ENCODE measurements at places on chromosomes 13 and 19.

- DNase-seq: no peak
Measured at GRCh38 chr19:28972058-28972852, 240.7 kb downstream of the UQCRFS1 start.

DNA sequence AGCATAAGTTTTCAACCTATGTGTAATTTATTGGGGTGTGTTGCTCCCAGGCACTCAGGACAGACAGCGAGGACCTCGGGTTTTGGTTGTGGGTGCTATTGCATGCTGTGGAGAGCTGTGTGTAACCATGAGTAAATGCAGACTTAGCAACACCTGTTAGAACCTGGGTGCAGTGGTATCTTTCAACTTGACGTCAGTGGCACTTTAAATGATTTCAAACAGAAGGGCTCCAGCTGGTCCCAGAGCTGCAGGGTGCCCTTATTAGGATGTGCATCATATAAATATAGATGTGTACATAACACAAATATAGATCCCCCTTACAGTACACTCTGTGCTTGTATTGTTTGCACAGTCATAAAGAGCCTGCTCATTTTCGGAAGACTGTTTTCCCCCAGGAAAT is 228.3 kb upstream of the IRS2 start:
- DNase-seq: no peak

GRCh38 chr19:48629599-48630295 is 7.4 kb downstream of the DBP start:
- DNase-seq: peak; percentile 37

DNA sequence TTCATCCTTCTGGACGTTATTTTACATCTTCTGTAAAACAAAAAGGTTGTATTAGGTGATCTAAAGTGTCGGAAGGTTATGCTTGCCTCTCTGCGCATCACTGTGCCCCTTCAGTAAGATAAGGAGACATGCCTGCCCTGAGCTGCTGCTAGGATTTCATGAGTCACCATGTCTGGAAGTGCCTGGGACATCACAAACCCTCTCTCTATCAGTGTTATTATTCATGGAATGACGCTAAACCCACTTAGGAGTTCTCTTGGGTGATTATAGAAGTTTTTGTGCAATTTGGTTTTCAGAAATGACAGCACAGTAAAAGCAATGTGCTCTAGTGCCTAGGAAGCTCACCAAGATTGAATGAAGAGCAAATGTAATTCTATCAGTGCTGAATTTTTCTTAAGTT is 617.7 kb downstream of the DCT start:
- DNase-seq: no peak

DNA sequence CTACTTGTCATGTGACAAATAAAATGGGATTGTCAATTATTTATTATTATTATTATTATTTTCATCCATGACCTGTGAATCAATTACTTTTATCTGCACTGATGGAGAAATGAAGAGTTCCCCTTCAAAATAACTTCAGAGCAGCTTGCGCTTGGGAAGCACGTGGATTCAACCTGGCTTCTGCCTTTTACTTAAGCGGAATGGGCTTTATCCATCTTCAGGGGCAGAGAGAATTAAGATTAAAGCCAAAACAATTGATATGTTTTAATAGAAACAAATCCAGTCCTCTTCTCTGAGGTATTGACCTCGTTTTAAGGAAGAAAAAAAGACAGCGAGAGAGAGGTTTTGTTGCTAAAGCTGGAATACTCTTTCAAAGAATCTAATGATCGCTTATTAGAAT is 876 bp downstream of the SACS start:
- DNase-seq: no peak

DNA sequence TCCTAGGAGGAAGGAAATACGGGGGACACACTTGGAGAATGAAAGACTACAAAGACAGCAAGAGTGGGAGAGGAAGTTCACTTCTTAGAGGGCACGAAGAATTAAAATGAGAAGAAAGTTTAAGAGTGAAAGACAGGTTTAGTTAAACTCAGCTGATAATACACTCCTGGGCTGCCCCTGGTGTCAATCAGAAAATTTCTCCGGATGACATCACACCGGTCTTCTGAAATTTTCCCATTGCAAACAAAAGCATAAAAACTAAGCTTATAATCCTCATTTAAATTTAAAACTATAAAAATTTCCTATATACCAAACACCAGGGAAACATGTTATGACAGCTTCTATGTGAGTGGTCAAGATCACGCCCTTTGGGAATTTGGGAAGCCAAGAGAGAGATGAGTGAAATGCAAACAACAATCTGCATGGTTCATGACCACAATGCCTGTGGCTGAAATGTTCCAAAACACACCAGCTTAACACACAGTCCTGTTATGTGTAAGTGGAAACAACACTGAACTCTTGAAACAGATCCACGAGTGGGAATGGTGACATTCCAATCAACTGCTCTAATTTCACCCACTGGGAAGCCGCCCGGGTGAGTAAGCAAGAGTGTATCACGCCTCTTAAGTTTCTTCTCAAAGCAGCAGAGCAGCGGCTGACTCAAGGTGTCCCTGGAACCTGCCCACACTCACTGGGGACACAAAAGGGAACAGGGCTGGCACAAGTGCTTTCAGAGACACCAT is 49.0 kb downstream of the BRD4 start:
- DNase-seq: no peak

GRCh38 chr13:72295153-72295552 is 428.1 kb upstream of the DACH1 start:
- no peak for DNase-seq

DNA sequence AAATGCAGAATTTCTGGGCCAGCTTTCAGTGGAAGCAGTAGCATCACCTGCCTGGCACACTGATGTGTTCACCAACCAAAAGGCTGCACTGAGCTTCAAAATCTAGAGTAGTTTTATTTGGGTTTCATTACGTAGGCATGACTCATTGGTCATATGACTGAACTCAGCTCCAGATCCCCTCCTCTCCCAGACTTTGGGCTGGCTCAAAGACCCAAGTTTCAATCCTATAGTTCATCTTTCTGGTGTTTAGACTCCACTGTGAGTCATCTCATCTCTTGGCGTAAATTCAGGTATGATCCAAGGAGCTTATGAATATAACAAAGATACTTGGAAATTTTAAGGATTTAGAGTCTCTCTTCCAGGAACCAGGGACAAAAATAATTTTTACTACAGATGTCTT is 17.7 kb downstream of the ZMYM5 start:
- no peak for DNase-seq

DNA sequence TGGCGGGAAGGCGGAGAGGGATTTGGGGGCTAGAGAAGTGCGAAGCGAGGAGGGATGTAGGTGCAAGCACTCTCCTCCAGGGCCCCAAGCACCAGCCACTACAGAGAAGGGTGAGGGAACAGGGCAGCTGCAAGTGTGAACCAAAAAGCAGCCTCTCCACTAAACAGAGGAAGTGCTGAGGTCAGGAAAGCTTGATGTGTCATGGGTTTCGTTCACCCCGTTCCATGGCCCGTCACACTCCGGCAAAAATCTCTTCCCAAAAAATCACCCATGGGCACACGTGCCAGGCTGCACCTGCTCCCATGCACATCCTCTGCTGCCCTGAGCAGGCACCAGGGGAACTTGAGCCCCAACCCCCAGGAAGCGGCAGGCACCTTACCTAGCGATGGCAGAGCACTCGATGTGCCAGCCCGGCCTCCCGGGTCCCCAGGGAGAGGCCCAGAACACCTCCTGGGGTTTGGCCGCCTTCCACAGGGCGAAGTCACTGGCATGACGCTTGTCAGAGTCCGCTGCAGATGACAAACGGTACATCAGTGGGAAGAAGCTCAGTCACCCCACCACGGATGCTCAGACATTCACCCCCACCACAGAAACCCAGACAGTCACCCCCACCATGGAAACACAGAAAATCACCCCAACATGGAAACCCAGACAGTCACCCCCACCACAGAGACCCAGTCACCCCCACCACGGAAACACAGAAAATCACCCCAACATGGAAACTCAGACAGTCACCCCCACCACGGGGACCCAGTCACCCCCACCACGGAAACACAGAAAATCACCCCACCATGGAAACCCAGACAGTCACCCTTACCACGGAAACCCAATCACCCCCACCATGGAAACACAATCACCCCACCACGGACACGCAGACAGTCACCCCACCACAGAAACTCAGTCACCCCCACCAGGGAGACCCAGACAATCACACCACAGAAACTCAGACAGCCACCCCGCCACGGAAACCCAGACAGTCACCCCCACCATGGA is 29.0 kb downstream of the CARS2 start:
- no peak for DNase-seq

GRCh38 chr13:64289702-64290101 is 2874.1 kb upstream of the PCDH20 start:
- DNase-seq: no peak

GRCh38 chr19:17448131-17448967 is at the start of gene TMEM221:
TSS of gene TMEM221 (minus strand) at chr19:17448668. CDS start at chr19:17448462, 206 bp downstream.
- peak; percentile 60 for DNase-seq

DNA sequence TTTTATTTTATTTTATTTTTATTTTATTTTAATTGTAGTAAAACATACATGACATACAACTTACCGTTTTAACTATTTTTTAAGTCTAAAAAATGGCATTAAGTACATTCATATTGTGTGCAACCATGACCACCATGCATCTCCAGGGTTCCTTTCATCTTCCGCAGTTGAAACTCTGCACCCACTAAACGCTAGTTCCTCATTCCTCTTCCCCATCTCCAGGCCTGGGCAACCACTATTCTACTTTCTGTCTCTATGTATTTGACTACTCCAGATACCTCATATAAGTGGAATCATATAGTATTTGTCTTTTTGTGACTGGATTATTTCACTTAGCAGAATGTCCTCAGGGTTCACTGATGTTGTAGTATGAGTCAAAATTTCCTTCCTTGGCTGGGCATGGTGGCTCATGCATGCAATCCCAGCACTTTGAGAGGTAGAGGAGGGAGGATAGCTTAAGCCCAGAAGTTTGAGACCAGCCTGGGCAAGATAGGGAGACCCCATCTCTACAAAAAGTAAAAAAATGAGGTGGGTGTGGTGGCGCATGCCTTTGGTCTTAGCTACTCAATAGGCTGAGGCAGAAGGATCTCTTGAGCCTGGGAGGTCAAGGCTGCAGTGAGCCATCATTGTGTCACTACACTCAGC is 55.7 kb upstream of the ZNF507 start:
- DNase-seq: no peak

DNA sequence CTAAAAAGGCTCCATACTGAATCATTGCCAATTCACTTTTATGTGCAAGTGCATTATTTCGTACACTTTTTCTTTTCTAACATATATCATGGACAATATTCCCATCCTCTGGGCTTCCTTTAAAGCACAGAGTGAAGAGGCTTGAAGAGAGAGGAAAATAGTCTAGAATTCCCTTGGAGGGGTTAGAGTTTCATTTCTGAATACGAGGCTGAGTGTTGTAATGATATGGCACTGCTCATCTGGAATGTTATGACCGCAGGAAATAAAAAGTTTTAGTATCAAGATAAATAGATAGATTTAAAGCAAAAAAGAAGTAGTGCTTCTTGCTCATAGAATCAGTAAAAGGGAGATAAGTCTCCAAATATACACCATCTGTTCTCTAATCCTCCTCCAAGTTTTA is 412.3 kb upstream of the SLITRK1 start:
- no peak for DNase-seq

- DNase-seq: no peak
Measured at GRCh38 chr19:41426116-41426841, 895 bp downstream of the B3GNT8 start.

DNA sequence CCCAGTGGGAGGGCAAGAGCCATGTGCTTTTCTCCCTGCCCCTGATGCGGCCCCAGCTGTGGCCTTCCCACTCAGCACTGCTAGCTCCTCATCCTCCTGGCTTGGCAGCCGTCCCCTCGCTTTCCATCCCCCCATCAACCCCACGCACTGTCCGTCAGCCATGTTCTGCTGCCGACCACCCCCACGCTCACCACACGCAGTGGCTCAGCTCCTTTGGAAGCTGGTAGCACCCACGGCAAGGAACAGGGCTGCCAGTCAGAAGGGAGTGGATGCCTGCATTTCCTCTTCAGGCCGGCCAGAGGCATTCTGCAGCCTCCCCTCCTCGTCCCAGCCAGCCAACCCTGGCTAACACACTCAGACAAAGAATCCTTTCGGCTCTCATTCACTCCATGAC is 6.3 kb downstream of the CALM3 start:
- no peak for DNase-seq

DNA sequence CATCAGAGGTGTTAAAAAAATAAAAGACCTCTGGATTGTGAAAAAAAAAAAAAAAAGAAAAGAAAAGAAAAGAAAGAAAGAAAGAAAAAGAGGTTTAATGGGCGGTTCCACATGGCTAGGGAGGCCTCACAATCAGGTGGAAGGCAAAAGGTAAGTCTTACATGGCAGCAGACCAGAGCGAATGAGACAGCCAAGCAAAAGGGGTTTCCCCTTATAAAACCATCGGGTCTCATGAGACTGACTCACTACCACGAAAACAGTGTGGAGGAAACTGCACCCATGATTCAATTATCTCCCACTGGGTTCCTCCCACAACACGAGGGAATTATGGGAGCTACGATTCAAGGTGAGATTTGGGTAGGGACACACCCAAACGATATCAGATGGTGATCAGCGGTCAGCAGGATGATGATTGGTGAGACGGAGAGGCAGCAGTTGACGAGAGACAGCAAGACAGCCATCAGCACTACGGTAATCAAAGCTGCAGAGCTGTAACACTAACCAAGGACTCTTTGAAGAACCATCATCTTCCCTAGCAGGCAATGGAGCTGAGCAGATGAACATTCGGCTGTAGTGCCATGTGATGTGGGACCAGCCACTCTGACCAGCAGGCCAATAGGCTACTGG is 3.9 kb upstream of the CD209 start:
- no peak for DNase-seq

DNA sequence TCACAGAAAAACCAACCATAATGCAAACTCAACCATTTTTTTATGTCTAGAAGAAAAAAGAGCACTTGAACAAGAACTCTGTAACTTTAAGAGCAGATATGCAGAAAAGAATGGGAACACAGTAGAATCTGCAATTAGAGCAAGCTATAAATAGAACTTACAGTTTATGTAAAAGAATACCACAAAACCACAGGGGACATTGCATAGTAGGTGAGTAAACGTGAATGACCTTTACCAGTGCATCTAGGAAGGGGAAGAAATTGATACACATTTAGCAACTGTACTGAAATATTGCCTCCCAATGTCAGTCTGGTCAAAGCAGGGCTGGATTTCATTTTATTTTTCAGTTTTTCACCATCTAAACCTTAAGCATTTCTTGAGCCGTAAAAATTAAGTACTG is 242.2 kb upstream of the EDNRB start:
- no peak for DNase-seq

DNA sequence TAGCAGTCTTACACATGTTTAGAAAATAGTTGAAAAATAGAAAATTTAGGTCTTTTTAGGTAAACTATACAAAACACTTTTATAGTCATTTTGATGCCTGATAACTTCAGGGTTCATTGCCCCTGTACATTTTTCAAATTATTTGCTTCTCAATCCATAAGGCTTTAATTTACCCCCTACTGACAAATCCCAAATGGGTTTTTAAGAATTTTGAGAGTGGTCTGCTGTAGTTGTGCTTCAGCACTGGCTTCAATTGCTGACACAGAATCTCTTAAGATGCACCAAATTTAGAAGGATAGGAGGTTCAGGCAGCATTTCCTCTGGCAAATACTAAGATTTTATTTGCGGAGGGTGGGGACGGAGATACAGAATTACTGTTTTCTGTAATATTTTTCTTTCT is 89.4 kb downstream of the PCCA start:
- no peak for DNase-seq
